NCI-H524 (cell line): ENCODE measurements at places on chromosomes 12 and 14.

GRCh38 chr14:24299255-24300191 lies at the start of the genes DHRS1 and NOP9:
DHRS1 (minus strand) TSS chr14:24299780; CDS start chr14:24299106, 674 bp downstream.
NOP9 (plus strand) TSS chr14:24299850; CDS start chr14:24299955, 105 bp downstream.
- peak; percentile 66 for DNase-seq

DNA sequence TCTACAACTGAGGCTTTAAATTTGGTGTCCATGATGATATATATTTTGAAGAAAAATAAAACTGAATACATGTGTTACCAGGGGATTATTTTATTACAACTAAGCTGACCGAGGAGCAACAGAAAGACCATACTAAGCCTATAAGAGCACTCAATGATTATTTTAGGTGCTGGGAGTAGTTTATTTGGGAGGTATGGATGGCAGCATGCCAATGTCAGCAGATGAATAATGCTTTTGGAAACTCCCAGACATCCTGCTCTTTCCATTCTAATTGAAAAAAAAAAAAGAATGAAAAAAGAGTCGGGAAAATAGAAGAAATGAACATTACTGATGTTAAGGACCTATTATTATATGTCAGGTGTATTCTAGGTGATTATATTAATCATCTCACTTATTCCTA lies 441.2 kb downstream of the BTG1 start:
- DNase-seq, result peak; percentile 81

DNA sequence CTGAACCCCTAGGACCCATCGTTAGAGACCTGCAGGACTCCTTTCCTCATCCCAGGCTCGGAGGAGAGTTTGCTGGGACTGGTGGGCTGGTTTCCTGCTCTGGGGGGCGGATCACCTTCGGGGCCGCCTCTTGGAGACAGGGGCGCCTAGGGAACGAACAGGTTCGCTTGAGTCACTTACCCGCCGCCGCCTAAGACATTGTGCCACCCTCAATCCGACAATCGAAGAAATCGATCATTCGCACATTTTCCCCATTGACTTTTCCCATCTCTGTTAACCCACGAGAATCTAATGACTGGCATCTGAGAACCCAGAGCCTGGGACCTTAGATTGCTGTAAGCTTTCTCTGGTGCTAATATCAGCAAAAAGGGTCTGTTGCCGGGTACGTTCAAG lies 322 bp downstream of the SLC39A9 start:
- DNase-seq, result no peak

- DNase-seq, result no peak
Measured at GRCh38 chr14:84465880-84466279, 1064.1 kb upstream of the FLRT2 start.

GRCh38 chr12:51202718-51203117 lies 15.1 kb downstream of the POU6F1 start:
- DNase-seq, result no peak
